ENCODE measurements at places on chromosomes 2 and 18.

DNA sequence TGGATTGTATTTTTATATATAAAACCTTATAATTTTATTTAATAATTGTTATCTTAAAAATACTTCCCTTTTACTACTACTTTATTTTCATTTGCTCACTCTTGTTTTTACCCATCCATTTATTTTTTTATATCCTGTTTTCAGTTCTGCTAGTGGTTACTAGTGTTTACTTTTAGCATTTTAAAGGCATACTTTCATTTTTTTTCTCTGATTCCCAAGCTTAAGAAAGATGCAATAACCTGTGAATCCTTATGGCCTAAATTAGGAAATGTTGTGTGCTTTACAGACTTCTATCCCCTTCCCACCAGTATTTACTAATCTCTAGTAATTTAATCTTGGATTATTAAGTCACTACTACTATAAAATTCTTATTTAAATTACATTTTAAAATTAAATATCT, 140.0 kb downstream of the SMAD7 start:
- DNase-seq, result no peak

DNA sequence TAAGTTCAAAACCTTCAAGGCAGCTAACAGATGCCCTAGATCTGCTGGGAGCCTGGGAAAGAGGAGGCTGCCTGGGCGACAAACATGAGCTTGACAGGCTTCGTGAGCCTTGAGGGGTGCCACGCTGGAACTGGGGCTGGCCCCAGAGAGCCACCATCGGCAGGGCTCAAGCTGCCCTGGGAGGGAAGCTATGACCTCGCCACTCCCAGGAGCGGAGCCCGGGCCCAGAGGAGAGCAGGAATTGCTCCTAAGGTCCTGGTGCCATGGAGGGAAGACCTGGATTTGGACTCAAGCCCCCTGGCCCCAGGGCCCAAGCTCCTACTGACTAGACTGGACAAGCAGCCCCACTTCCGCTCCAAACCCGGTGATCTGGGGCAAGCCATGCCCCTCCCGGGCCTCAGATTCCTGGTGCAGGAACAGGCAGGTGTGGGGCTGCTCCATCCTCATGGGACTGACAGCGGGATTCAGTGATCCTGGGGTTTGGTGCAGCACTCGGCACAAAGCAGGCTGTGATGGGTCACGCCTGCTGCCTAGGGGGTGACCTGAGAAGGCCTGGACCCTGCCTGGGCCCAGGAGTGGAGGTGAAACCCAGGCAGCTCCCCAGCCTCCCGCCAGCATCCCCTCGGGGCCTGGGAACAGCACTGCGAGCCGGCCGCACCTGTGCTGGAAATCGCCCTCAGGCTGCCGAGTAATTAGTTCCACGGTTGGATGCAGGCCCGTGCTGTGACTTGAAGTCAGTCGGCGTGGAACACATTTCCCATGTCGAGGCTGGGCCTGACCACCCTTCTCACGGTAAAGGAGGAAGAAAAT, 246.9 kb downstream of the NDUFA10 start:
- DNase-seq, result no peak

- DNase-seq, result peak; percentile 62
Measured at GRCh38 chr2:30417253-30417652, 29.8 kb upstream of the LCLAT1 start.

DNA sequence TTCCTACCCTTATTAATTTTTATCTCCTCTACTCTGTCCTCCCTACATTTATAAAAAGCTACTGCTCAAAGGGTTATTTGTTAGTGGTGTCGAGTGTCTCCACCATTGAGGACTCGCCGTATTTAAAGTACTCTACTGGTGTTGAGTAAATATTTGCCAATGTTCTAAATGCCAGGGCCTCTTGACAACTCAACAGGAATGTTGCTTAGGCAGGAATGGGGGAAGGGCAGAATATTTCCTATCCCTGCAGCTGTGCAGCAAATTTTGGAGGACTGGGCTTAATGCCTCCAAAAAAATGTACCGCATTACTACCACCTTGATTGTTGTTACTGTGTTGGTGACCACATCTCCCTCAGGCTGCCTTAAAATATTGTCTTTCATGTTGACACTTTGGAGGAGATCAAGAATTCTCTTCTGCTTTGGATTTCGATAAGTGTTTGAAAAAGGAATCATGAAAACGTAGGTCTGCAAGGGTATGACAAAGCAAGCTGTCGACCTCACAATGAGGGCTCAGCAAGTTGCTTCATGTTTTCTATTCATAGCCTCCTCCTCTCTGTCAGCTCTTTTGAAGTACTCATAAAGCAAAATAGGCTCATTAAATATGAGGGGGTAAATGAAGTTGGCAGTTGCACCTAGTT, 84.3 kb downstream of the EFEMP1 start:
- DNase-seq, result peak; percentile 62

- no peak for DNase-seq
Measured at GRCh38 chr2:229821316-229821715, 100.5 kb downstream of the TRIP12 start.

DNA sequence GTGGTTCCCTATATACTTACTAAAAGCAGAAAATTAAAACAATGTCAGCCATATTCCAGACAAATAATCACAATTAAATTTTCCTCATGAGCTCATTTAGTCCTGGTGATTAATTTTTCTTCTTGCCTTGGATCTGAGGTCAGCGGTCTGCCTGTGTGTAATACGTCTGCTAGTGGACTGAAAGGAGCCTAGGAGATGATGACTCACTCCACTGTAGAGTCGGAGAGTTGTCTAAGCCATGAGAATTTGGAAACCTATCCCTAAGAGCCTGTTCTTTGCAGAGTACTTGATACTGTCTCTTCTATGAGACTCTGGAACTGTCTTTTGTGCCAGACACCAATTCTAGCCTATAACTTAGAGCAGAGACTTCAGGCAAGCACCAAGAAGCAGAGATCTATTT, 94.2 kb upstream of the RAB27B start:
- no peak for DNase-seq

GRCh38 chr18:78975292-78975691, 4.3 kb upstream of the SALL3 start:
- no peak for DNase-seq

DNA sequence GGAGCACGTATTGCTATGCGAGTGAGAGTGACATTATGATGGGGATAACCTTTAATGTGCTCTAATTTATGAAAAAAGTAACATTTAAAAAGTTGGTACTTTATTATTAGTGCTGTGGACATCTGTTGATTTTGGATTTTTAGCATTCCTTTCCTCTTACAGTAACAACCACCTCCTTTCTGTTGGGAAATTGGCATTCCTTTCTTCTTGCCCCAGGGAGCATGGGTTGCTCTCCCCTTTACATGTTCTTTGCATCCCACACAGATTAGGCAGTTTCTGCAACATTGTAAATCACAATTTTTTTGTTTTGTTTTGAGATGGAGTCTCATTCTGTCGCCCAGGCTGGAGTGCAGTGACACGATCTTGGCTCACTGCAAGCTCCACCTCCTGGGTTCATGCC, 300.2 kb downstream of the LPIN1 start:
- DNase-seq, result no peak

- no peak for DNase-seq
Measured at GRCh38 chr18:7805096-7805495, 238.0 kb downstream of the PTPRM start.

- peak; percentile 85 for DNase-seq
Measured at GRCh38 chr2:230864605-230865306, at the start of gene ITM2C. Gene ITM2C, plus strand, starts transcription at chr2:230864942. Its CDS starts 84 bp downstream, at chr2:230865026.

DNA sequence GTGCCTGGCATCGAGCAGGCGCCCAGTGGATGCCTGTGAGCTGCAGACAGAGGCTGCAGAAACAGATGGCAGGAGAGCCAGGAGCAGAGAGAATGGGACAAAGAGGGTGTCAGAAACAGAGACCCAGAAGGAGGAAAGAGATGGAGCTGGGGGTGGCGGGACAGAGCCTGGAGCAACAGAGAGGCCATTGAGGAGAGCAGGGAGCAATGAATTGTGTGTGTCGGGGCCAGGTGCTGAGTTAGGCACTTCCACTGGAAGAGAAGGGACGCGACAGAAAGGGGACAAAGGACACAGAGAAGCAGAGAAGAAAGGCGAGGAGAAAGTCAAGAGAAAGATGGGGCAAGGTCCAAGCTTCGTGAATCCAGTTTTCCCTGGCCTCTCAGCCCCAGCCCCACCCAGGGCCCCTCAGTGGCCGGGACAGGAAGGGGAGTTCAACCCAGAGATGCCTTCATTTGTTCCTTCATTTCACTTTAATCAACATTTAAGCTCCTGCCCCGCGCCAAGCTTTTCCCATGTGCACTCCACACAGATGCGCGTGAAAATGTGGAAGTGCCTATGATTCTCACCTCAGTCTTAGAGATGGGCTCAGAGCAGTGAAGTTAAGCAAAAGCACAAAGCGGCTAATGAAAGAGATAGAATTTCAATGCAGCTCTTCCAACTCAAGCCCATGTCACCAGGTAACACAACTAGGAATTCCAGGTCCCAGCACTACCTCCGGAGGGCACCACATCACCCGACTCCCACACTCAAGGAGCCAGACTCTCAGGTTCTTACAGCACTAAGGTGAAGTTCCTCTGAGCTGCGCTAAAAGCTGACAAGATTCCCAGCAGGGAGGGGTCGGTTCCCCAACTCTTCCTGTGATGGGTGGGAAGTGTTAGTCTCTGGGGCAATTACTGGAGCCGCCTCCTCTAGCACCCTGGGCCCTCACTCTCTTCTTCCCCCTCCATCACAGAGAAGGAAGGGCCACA, 55.1 kb downstream of the TNS1 start:
- no peak for DNase-seq

GRCh38 chr2:24766609-24767008, 26.6 kb downstream of the PTRHD1 start:
- DNase-seq, result no peak

DNA sequence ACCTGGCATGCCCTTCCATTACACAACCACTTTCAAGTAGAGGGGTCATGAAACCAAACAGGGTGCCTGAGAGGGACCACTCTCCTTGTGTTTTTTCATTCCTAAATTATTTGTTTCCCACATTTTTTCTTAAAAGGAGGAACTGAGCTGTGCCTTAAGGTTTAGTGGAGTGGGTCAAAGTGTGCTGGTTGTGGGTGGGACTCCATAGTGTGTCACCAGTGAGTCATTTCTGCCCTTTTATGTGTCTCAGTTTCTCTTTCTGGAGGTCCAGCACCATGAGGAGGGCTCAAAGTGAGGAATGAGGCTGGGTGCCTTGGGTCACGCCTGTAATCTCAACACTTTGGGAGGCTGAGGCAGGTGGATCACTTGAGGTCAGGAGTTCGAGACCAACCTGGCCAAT, 37.8 kb downstream of the COMMD1 start:
- DNase-seq, result no peak

GRCh38 chr2:201270293-201271001, 10.1 kb downstream of the CASP8 start:
- no peak for DNase-seq

- no peak for DNase-seq
Measured at GRCh38 chr2:163198007-163198406, 359.4 kb upstream of the KCNH7 start.

DNA sequence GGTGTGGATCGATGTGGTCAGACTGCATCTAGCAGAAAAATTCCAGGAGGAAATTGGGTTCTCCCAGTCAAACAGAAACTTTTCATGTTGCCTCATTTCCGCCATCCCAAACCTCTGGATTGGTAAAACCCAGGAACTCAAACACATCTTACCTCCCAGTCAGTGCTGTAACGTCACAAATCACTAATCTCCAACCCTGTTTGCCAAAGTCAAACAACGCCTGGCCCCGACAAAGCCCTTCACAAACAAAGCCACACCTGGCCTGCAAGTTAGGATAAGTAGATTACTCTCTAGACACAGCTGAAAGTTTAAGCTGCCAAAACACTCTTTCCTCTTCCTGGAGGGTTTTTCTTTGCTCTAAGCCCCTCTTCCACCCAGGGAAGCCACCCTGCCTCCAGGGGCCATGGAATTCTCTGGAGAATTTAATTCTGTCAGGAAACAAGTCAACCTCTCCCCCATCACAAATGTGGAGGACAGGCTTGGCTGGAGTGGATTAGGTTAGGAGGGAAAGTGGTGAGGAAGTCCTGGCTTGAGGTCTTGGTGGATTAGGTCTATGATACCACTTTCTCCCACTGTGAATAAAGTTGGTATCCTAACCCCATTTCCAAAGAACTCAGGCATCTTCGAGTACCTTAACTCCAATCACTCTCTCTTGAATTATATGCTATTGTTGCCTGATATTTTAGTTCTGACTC, 86.7 kb downstream of the LYPD6B start:
- DNase-seq, result peak; percentile 70

DNA sequence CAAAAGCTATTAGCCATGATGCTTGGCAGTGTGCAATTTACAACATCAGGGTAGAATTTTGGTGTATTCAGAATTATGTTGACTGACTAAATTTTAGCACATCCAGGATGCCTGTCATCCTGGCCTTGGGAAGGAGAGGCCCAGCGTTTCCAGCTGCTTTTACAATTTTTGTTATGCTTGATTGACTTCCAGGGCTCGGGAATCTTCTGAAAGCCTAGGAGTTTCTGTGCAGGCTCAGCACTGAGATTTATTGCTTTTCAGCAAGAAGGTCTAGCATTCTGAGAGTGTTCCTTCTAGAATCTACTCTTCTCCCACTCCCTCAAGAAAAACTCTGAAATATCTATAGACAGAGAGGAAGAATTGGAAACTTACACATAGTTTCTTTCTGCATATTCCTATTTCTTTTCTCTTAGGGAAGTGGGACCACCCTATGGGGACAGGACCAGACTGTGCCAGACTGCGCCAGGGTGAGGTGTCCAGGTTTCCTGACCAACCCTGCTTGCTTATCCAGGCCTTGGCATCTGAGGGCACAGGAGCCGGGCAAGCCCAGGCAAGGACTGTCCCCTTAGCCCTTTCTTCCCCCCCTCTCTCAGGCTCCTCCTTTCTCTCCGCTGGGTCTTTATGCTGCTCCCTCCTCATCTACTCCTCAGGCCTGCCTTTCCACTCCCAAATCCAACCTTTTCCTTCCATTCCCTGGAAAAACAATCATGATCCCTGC, 26.9 kb downstream of the MAIP1 start:
- no peak for DNase-seq

GRCh38 chr2:65159906-65160305, 30.0 kb upstream of the RAB1A start:
- DNase-seq, result peak; percentile 6

- DNase-seq, result no peak
Measured at GRCh38 chr18:55268628-55269275, 309.5 kb upstream of the CCDC68 start.

DNA sequence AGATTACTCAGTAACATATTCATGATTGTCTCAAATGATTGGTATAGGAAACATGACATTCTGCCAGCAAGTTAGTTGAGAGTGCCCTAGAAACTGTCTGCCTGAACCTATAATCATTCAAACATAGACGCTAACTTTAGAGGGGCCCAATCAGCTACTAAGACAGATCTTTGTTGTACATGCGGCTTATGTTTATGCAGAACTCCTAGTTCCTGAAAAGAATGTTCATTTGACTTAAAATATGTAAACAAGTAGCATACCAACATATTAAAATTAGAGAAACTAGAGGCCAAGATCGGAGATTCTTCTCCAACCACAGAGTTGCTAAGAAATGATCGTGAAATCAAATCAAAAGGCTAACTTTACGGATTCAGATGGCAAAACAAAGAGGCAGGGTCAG, 4.2 kb upstream of the METAP1D start:
- DNase-seq, result no peak
